COLO829 (cell line): ENCODE measurements at places on chromosomes 12 and 14.

DNA sequence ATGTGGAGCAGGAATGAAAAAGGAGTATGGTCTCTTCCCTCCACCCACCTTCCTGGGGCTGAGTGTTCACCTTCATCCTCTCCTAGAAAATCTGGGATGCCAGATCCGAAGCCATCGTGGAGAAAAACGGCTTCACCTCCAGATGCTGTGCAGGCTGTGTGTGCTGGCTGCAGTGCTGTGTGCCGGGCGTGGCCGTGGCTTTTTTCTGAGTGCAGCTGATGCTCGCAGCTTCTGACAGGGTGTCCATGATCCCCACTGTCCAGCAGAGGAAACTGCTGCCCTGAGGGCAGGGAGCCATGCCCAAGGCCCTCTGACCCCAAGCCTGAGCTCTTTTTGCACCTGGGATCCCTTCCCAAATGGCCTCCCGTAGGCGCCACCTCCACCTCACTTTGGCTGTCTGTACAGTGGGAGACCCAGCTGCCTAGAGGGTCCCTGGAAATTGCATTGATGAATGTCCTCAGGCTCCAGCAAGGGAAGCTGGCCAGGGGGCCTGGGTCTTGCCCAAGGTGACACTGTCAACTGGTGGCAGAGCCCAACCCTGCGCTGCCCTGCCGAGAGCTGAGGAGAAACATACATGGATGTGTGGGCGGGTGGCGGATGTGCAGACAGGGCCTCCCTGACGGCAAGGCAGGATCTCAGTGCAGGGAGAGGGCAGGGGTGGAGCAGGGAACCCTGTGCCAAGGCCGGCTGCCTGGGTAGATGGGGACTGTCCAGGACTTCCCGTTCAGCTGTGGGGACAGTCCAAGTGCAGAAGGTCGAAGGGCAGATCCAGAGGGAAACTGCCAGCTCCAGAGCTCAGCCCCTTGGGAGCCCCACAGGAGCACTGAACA is 53.3 kb downstream of the BEGAIN start:
- DNase-seq = peak; percentile 32

- DNase-seq = no peak
Measured at GRCh38 chr14:37422748-37423147, 172.3 kb downstream of the FOXA1 start.

- DNase-seq = no peak
Measured at GRCh38 chr12:116610971-116611541, 51.9 kb downstream of the MAP1LC3B2 start.

DNA sequence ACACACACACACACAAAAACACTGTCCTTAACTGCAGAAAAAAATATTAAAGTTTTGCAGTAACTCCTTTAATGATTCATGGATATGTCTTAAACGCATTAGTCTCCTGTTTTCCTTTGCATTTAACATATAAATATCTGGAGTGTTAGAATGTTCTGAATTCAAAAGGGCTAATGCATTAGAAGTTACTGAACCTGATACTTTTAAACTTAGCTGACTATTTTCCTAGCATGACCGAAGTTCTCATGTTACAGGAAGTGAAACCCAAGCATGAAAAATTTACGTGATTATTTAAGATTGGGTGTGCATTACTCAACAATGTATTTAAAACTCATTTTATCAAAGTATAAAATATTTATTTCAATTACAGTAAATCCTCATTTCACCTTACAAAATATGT is 791.2 kb downstream of the FLRT2 start:
- DNase-seq = no peak

GRCh38 chr12:93750056-93750455 is 72.9 kb downstream of the CRADD start:
- DNase-seq = no peak

DNA sequence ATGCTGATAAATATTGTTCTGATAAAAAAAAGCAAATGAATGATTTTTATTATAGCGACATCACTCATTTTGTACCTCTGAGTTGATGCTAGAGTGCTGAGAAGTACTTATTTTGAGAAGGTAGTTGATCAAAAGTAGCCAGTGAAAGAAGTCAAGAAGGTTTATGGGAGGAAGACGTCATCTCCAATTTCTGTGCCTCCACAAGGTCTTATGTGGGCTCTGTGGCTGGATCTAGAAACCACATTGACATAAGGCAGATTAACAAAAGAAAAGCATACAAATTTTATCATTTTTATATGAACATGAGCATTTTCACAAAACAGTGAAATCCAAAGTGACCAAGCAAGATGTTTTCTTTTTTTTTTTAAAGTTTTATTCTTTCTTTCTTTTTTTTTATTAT is 289.5 kb upstream of the FAR2 start:
- DNase-seq = no peak

- DNase-seq = no peak
Measured at GRCh38 chr12:107379852-107380567, 286.7 kb upstream of the CRY1 start.

DNA sequence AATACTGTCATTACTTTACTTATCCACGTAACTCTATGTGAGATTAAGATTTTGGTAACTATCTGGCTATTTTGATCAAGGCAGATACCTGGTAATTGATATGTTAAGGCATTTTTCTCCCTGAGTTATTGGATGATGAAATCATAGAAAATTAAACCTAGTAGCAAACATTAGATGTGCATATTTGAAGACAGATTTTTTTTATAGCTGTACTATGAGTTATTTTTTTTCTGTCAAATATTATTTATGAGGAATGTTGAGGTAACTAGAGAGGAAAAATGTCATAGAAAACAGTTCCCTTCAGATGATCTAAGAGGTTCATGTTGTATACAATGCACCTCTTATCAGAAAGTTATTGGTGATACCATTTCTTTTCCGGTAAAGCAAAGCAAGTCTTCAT is 64.9 kb upstream of the SLC38A2 start:
- DNase-seq = no peak

DNA sequence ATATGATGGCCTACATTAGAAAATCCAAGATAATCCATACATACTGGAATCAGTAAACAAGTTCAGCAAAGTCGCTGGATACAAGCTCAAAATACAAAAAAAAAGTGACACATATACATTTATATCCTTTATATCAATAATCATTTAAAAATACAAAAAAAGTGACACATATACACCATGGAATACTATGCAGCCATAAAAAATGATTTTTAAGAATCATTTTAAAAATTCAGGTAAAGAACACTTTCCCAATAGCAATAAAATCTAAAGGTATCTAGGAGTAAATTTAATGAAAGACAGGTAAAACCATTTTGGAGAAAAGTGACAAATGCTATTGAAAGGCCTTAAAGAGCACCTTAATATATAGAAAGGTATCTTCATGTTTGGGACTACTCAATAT is 111.9 kb downstream of the NTN4 start:
- no peak for DNase-seq

- no peak for DNase-seq
Measured at GRCh38 chr14:30874120-30874998, at the start of gene COCH. COCH (plus strand) TSS chr14:30874559; CDS start chr14:30874939, 380 bp downstream.

DNA sequence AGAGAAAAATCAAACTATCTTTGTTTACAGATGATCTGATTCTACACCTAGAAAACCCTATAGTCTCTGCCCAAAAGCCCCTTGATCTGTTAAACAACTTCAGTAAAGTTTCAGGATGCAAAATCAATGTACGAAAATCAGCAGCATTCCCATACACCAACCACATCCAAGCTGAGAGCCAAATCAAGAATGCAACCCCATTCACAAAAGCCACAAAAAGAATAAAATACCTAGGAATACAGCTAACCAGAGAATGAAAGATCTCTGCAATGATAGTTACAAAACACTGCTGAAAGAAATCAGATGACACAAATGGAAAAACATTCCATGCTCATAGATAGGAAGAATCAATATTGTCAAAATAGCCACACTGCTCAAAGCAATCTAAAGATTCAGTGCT is 265.7 kb downstream of the AEBP2 start:
- DNase-seq = no peak

DNA sequence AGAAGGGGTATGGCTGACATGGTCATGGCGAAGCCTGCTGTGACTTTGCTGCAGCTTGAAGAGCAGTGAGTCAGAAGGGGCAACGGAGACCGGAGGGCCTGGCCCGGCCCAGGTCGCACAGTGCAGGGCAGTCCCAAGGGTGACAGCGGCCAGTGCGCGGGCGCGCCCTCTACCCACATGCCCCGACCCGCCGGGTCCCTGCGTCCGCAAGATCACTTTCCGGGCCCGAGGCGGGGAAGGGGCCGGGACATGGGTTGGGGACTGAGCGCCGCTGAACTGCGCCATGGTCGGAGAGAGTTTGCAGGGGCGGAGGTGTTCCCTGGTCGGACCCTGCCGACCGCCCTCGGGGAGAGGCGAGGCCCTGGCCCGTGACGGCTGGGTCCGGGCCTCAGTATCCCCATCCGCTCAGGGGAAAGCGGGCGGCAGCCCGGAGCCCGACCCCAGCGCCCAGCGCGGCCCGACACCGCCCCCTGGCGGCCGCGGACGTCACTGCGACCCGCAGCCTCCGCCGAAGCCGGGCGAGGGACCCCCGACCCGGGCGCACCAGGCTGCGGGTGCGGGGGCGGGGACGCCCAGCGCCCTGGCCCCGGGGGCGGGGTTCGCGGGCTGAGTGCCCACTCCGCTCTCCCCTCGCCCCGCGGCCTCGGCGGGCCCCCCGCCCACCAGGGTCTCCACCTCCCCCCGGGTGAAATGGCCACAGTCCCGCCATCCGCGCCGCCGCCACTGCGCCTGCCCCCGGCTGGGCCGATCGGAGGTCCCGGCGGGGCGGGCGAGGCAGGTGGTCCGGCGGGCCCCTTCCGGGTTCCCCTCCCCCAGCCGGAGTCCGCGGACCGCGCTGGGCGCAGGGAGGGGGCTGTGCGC is 7.2 kb upstream of the ANKRD9 start:
- DNase-seq = no peak

- DNase-seq = no peak
Measured at GRCh38 chr14:95725685-95726336, 11.9 kb upstream of the TCL1A start.

DNA sequence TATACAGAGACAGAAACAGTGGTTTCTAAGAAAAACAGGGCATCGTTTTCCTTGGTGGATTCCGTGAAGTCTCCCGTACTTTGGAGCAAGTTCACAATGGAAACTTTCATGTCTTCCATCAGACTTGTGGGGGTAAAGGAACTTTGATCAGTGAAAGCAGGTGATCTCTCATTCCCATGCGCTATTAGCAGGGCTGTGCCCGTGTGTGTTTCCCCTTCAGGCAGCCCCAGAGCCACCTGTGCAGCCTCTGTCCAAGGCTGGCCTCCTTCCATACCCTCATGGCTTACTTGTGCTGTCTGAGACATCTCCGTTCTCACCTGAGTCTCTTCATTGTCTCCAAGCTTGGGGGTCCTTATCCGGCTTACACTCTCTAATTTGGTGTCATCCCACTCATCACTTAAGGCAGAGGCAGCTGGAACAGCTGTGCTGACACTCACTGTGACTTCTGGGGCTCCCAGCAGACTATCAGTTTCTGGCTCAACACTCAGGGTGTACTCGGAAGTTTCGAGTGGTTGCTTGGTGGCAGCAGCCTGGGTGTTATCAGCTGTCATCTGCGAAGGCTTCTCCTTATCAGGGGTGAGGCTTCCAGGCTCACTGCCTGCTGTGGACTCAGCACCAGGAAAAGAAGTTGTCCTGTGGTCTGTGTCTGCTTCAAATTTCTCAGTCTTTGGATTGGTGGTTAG is 13.8 kb downstream of the ARMH4 start:
- no peak for DNase-seq

- no peak for DNase-seq
Measured at GRCh38 chr12:49548822-49549648, 10.2 kb downstream of the KCNH3 start.

DNA sequence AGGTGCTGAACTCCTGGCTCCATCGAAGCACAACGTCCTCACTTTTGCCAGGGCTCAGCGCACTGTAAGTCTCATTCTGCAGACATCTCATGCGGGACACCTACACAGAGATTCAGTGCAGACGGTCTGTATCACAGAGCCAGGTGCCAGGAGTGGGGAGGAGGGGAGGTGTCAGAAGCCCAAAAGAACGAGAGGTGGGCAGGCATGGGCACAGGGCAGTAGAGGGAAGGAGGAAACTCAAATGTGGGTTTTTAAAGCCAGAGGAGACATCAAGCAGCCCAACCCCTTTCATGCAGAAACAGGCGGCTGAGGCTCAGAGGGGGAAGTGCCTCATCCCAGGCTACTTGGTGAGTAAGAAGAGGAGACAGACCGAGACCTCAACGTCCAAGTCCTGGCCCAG is 2.5 kb upstream of the LPAR5 start:
- no peak for DNase-seq

DNA sequence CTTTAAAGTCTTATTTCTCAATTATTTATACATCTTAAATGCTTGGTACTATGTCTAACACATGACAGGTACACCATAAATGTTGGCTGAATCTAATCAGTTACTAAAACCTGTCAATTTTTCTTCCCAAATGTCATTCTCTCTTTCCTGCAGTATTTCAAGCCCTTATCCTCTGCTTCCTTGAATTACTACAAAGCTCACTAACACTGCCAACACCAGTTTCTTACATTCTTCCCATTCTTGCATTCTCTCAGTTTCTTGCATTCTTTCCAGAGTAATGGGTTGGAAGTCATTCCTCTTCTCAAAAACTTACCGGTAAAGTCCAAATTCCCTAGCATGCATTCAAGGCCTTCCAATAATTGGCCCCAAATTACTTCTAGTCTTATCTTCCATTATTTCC is 9.6 kb upstream of the SMARCC2 start:
- DNase-seq = no peak

DNA sequence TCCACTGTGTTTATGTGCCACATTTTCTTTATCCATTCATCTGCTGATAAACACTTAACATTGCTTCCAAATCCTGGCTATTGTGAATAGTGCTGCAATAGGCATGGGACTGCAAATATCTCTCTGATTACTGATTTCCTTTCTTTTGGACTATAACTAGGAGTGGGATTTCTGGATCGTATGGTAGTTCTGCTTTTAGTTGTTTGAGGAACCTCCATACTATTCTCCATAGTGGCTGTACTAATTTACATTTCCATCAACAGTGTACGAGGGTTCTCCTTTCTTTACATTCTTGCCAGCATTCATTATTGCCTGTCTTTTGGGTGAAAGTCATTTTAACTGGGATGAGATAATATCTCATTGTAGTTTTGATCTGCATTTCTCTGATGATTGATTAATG is 47.6 kb downstream of the TAOK3 start:
- DNase-seq = no peak

DNA sequence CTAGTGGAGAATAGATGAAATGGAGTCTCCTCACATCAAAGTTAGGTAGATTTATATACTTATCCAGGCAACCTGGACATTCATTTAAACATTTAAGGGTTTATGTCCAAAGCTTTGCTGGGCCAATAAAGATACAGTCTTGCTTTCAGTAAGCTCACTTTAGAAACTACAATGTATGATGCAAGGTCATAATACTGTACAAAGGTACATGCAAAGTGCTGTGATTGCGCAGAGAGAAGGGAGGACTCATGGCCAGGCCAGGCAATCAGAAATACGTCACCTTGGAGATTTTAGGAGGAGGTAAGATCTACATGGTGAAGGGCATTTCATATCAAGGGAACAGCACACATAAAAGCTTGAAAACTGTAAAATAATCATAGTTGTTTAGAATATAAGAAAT is 113.6 kb downstream of the FGD4 start:
- DNase-seq = no peak

- no peak for DNase-seq
Measured at GRCh38 chr12:1488908-1489381, 105.4 kb downstream of the FBXL14 start.

GRCh38 chr14:106843951-106844483 is 1317.6 kb downstream of the TMEM121 start:
- no peak for DNase-seq
